Heart right ventricle (tissue), 16 donors: ENCODE measurements at places on chromosomes 5 and 9. TPM values are rescaled to one million over a fixed set of nuclear protein-coding genes. Genes with fewer than 3 reads are reported as not detected.
A peak's percentile ranks its signal among the peaks of the same experiment; 100 is the strongest.

- DNase-seq = peak; percentile 68
These were observed 34.5 kb upstream of the MED27 start for GRCh38 chr9:132114102-132114707.

GRCh38 chr5:147968855-147969254 is 62.5 kb upstream of the C5orf46 start:
- DNase-seq = no peak

DNA sequence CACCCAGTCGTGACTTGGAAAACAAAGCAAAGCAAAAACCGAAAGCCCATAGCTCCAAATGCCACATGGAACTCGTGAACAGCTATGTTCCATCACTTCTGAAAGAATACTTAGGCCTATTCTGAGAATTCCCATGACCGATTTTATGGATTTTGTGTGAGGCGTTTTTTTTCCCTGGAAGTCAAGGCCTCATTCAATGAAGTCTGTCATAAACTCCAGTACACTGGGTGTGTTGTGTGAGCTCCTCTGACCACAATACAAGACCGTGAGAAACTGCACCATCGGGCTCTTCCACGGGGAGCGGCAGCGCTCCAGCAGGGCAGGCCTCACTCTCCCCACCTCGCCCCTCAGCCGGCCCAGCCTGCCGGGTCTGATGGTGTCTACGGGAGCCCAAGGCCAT is 209.5 kb downstream of the FANCC start:
- no peak for DNase-seq

GRCh38 chr5:160616712-160617497 is 195.2 kb downstream of the PTTG1 start:
- DNase-seq = no peak

DNA sequence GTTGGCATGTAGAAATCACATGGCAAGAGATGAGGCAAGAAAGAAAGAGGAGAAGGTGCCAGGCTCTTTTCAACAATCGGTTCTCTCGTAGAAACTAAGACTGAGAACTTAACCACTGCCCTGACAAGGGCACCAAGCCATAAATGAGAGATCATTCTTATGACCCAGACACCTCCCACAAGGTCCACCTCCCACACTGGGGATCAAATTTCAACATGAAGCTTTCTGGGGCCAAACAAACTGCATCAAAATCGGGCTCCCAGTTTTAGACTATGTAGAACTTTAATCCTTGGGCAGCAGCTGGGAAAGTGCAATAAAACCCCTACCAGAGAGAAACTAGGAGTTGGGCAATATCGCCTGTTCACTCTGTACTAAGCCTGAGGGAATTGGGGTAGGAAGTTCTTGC is 150.2 kb upstream of the CCDC152 start:
- no peak for DNase-seq

DNA sequence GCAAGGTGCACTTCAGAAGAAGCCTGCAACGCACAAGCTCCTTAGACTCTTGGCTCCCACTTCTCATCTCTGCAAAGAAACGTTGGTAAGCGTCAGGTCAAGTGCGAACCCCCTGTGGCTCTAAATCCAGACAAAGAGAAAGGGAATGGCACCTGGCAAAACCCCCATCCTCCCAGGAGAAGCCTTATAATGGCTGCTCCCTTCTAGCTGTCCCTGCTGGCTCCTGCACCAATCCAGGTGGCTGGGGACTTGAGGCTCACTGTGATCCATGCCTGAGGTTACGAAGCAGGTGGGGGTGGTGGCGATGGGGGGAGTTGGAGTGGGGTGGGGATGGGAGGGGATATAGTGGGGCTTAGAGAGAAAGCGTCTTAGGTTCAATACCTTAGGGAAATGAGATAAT is 272.8 kb downstream of the DENND1A start:
- DNase-seq = no peak

DNA sequence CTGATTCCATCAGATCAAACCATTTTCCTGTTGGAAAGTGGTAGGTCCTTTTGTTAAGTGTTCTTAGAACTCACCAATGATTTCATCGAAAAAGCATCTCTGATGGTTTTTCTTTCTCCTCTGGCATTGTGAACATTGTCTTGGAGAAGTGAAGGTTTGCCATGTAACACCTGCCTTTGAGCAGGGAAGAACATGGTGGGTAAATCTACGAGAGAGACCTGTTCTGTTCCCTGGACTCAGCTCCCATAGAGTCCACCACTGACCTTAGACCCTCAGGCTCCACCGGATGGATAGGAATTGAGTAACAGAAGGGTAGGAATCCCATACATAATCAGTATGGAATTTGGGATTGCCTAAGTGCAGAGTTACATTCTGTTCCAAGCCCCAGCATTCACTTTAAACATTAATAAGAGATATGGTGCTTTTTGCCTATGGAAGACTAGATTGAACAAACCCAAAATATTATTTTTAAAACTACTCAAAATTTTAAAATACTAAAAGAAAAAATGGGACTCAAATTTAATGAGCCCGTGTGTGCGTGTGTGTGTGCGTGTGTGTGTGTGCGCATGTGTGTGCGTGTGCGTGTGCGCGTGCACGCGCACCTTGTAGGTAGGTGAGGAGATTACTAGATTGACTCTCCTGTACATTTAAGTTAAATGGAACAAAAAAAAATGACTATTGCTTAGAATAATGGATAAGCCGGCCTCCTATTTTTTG is 92.0 kb downstream of the C9orf152 start:
- no peak for DNase-seq

DNA sequence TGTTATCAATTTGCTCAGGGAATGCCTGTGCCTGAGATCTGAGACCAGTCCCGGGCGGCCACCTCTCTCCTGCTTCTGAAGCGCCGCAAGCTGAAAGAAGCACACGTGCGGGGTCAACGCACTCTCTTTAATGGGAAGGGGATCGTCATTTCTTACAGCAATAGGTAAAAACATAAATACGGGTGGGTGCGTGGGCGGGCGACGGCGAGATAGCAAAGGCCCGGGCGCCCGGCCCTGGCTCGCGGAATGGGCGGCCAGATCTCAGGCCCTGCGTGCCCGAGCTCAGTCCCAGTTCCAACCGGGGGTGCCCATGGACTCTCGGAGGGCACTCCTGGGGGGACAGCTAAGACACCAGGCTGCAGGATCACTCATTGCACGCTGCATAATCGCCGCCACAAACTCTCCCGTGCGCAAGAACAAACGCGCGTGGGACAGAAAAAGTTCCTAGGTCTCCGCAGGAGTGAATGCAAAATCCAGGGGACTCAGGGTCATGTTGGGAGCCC is 3.0 kb downstream of the NKX2-5 start:
- no peak for DNase-seq

DNA sequence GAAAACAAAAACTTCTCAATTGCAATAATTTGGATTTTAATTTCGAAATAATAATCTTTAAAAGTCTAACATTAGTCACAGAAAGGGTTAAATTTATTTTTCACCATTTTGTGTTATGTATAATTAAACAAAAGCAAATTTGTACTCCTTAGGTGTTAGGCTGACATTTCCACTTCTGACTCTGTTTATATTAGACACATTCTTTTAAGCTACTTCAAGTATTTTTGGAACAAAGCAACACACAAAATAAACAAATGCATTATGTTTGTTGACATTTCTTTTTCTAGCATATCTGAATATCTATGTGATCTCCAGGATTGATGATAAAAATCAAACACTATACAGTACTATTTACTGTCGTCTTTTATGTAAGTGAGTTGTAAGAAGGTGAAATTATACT is 44.3 kb upstream of the NIPBL start:
- DNase-seq = no peak

DNA sequence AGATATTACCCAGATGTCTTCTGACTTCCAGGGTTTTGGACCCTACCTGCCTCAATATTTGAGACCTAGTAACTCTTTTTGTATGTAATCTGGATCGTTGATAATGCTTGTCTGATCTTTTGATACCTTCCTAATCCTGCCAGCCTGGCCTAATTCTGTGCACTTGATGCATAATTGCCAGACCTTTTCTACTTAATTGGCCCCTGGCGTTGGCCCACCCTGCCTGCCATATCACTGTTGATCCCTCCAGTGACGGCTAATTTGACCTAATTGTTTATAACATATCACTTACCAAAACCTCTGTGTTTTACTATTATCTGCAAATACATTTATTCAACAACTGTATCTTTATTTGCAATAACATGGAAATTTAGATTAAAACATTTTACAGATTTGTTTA is 49.0 kb downstream of the SLC44A1 start:
- DNase-seq = no peak

DNA sequence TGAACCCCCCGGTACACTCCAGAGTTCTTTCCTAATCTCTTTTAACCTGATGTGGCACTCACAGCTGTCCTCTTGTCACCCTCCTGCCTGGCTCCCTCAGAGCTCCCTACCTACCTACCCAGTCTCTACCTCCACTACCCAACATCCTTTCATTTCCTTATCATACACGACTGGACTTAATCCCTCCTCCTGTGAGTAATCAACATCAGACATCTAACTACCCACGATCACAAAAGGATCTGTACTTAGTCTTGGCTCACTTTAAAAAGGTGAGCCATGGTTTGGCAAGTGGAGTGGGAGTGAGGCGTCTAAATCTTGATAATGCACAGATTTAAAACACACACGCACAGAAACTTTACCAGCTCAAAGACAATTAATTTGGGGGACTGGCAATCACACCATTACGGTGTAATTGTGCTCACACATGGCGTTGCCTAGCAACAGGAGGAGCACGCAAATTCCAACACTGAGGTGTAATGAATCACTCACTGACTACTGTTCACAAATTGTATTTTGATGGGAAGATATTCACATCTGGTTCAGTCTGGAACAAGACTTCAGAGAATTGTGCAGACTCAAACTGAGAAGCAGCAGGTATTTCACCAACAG is 235.9 kb downstream of the EPB41L4A start:
- DNase-seq = no peak

DNA sequence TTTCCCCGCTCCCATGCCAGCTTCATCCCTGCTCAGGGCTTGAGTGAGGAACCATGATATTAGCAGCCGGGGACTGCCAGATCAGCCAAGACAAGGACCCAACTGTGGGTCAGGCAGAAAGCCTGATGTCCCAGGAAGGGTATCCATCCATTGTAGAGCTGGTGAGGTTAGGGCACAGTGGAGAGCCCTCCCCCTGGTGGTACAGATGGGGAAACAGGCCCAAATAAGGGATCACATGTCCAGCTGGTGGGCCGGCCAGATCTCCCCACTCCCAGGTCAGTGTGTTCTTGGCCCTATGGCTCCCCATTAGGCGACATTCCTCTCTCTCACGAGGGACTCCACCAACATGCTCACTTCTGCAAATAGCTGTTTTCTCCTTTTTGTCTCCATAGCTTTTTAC is 9.0 kb downstream of the CDX1 start:
- no peak for DNase-seq

DNA sequence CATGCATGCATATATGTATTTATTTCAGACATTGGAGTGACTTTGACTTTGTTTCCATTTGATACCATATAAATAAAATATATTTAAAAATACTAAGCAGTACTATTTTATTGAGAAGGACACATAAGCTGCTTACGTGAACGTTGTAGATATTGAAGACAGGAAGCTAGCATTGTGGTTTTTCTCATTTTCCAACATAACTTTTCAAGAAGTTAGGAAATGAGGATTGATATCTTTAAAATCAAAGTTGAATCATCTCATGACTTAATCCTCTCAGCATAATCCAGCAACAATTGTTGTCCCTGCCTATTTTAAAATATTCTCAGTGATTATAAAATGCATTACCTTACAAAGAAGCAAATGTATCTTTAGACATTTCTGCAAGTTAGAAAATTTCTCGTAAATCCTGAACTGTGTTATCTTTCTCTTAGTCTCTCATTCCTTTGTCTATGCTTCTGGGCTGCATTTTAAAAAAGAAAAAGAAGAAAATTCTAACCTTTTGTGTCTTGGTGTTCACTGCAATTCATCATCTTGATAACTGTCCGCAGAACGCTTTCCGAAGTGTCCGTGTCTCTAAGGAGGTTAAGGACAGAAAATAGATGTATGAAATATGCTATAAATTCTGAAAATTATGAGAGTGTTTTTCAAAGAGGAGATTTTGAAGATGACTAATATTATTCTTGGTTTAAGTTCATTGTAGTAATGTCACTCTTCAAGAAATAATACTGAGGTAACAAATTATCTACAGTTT is 1089.9 kb upstream of the CDH6 start:
- no peak for DNase-seq

- DNase-seq = no peak
These were observed 67.4 kb downstream of the FBN2 start for GRCh38 chr5:128470663-128471062.

DNA sequence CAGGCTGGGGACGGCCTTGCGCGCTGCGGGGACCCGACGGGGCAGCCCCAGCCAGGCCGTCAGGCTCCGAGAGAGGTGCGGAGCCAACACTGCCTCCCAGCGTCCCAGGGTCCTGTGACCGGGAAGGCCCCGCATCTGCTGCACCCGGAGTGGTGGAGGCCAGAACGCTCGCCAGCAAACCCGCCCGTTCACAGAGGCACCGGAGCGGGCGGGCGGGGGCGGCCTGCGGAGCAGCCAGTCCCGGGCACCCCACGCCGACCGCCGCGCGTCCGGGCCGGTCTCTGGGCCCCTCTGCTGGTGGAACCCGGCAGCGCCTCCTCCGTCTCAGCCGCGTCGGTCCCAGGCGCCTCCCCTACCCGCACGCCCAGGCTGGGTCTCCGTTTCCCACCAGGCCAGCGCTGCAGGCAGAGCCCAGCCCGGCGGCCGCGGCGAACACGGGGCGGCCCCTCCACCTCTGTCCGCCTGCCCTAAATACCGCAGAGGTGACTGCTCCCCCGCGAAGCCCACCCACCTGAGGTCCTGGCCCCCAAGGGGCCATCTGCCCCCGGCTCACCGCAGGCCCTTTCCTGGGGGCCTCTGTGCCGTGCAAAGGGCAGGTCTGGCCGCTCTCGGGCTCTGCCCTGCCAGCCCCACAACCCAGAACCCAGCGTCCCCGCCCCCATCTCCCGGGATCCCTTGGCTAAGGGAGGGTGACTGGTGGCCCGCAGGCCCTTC is 15.9 kb downstream of the EXD3 start:
- peak; percentile 79 for DNase-seq

DNA sequence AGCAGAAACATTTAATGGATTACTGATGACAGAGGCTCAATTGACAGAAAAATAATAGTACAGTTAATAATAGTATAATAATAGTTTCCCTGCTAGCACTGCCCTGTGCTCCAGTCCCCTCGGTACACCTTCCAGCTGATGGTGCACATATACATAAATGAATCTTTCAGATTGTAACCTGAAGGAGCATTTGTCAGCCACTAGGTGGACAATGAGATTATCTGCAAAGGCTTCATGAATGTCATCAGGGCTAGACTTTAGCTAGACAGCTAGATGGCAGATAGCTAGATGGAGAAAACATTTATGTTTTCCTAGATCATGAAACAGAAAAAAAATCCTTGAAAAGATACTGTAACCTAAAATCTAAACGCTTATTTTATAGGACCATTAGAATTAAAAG is 304.4 kb upstream of the SMC2 start:
- no peak for DNase-seq

GRCh38 chr5:61600945-61601511 is 269.0 kb downstream of the ZSWIM6 start:
- no peak for DNase-seq

DMRTA1 gene
- total RNA-seq = 0.45 TPM

PCDHGC4 gene
- total RNA-seq = 4.3 TPM

NIM1K gene
- 0.12 TPM for total RNA-seq

GPSM1 gene
- 23.3 TPM for total RNA-seq

OLFML2A gene
- total RNA-seq = 32.2 TPM

OLFM1 gene
- total RNA-seq = 3.3 TPM

RLN2 gene
- not detected for total RNA-seq
